IgD-negative memory B cell (primary cell): ENCODE measurements at places on chromosomes 7 and 10. TPM values are rescaled to one million over a fixed set of nuclear protein-coding genes. Genes with fewer than 3 reads are reported as not detected.

LAMB1 gene
- polyA plus RNA-seq = not detected

PRLHR gene
- polyA plus RNA-seq = not detected

SPACDR gene
- polyA plus RNA-seq = 0.78 TPM

SPDYE16 gene
- 0.11 TPM for polyA plus RNA-seq

NEUROD6 gene
- not detected for polyA plus RNA-seq

SVOPL gene
- polyA plus RNA-seq = not detected

NODAL gene
- not detected for polyA plus RNA-seq
